Left cardiac atrium (tissue), 4 donors: ENCODE measurements at places on chromosomes 7 and 10. TPM values are rescaled to one million over a fixed set of nuclear protein-coding genes. Genes with fewer than 3 reads are reported as not detected.

DNA sequence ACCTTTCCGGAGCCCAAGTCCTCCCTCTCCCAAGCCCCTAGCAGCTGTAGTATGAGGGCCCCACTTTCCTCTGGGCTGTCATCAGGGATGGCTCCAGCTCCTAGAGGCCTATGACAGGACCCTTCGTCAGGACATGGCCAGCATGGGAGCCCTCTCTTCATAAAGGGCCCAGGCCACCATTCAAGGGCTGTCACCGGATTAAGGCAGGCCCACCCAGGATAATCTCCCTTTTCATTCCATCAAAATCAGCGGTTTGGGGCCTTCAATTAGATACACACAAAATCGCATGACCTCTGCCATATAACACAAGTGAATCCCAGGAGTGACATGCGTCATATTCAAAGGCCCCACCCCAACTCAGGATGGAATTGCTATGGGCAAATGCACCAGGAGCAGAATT, 12.2 kb upstream of the GDF10 start:
- DNase-seq = no peak

DNA sequence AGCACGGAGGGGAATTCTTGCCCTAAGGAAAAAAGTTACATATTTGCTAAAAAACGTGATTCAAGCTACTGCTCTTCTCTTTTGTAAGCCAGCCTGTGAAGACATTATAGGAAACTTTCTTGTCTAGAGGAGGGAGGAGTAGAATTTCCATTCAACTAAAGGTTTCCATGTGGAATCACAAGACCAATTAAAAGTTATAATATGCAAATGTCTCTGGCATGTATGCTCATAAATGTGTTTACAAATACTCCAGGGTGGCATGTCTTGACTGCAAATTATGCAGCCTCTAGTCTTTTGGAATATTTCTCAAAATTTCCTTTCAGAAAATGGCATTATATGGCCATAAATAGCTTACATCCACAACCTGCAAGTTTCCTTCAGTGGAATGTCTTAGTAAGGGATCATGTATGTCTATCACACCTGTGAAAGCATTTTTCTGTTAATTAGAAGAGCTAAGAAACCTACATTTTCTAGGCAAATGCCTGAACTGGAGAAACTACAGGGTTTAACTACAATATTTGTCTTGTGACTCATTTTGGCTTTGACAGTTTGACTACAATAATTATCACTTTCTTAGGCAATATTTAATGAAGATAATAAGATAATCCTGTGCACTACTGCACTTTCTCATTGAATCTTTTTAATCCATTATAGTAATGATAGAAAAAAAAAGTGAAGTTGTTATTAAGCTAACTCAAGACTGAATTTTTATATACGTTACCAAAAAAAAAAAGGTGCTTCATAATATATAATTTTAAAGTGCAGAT, 111.1 kb upstream of the C10orf90 start:
- DNase-seq = no peak

DNA sequence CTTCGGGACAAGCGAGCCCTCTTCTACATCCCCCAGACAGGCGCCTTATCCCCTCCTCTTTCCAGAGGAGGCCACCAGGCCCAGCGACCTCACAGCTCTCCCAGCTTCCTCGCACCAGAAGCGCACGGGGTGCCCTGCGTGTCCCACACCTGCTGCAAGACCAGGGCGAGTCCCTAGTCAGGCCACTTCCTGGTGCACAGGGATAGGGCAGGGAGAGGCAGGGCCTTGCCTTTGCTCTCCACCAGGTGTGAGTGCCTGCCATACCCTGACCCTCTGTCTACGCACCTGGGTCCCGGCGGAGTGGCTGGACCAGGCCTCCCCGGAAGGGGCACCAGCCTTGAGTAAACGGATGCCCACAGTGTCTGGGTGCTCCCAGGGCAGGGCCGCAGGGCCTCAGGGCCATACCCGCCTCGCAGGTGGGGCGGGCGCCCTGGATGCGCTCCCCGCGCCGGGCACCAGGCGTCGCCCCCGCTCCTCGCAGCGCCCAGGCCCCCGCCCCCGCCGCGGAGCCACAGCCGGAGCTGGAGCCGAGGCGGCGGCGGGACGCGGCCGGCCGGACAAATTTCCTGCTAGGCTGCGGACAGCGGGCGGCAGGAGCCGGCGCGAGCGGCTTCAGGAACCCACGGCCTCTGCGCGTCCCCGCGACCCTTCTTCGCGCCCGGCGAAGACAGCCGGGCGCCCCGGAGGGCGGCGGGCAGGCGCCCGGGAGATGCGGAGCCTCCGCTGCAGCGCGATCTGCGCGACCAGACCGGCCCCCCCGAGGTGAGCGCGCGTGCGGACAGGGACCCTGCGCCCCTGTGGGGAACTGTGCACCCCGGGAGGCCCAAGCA, at the start of gene PTPRE:
Gene PTPRE (plus strand): TSS at position 556 of the 830 bp plus-strand sequence. CDS start 133,779 bp downstream, outside the sequence.
- DNase-seq = peak; percentile 85

GRCh38 chr10:122559228-122559627, 1.3 kb upstream of the DMBT1 start:
- no peak for DNase-seq

Gene TMEM270
- not detected for total RNA-seq

Gene MSMB
- total RNA-seq = not detected

DNA sequence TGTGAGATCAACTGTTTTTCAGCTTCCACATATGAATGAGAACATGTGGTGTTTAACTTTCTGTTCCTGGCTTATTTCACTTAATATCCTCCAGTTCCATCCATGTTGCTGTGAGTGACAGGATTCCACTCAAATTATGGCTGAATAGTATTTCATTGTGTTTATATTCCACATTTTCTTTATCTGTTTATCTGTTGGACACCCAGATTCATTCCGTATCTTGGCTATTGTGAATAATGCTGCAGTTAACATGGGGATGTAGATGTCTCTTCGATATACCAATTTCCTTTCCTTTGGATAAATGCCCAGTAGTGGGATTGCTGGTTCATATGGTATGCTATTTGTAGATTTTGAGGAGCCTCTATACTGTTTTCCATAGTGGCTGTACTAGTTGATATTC, 47.9 kb downstream of the GALNT11 start:
- no peak for DNase-seq

GRCh38 chr10:113859261-113859660, 4.8 kb downstream of the NHLRC2 start:
- DNase-seq = no peak

- no peak for DNase-seq
Observed at GRCh38 chr10:93299606-93300287, 182.4 kb downstream of the MYOF start.

Gene CFAP43
- total RNA-seq = 0.29 TPM

DNA sequence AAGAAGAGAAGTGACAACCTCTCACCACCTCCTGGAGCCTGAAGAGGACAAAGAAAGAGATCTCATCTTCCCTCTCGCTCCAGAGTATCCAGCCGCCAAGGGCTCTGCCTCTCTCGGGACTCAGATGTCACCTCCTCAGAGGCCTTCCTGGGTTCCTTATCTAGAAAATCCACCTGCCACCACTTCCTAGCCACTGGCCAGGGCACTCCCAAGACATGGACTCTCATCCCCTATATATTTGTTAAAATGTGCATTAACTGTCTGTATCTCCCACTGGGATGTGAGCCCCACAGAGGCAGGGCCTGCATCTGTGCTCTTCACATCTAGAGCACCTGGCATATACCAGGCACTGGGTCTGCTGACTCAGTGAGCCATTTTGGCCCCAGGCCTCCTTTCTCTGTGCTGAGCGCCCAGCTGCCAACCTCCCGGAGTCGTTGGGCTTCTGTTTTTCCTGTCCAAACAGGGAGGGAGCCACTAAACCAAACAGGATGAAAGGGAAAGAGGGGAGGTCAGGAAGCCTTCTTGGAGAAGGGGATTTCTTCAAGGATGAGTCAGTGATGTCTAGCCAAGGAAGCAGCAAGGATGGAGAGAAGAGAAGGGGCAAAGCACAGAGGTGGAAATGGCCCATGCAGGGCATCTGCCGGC, 58.9 kb downstream of the KCNMA1 start:
- DNase-seq = no peak

- no peak for DNase-seq
Observed at GRCh38 chr10:93090619-93091018, 16.9 kb downstream of the CYP26A1 start.

Gene SPRN
- not detected for total RNA-seq

Gene CDNF
- total RNA-seq = 1.6 TPM

Gene HTR7
- 0.32 TPM for total RNA-seq

GRCh38 chr7:35374858-35375257, 121.0 kb upstream of the TBX20 start:
- peak; percentile 50 for DNase-seq

Gene LRRC4
- total RNA-seq = 8.3 TPM

Gene ELFN1
- 9.5 TPM for total RNA-seq

GRCh38 chr7:49344556-49344955, 420.2 kb downstream of the CDC14C start:
- DNase-seq = no peak

DNA sequence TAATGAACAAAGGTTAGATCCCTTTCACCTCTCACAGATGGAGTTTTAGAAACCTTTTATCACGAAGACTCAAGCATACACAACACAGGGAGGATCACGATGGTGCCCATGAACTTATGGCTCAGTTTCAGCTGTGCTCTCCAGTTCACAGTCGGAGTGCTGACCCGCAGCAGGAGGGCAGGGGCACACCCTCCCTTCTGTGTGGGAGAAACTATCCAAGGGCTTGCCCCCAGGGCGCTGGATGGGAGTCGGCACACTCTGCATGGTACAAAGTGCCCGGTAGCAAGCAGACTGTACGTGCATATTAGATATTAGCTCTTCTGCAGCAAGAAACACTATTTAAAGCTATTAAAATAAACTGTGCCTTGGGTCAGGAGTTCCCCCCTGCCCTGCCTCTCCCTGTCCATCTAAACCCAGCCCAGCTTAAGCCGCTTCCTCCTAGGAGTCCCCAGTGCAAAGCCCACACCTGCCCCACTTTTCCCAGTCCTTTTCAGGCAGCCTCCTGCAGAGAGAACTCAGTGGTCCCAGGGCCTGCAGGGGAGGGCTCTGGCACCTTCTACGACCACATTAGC, 76.5 kb downstream of the CHST15 start:
- peak; percentile 17 for DNase-seq

DNA sequence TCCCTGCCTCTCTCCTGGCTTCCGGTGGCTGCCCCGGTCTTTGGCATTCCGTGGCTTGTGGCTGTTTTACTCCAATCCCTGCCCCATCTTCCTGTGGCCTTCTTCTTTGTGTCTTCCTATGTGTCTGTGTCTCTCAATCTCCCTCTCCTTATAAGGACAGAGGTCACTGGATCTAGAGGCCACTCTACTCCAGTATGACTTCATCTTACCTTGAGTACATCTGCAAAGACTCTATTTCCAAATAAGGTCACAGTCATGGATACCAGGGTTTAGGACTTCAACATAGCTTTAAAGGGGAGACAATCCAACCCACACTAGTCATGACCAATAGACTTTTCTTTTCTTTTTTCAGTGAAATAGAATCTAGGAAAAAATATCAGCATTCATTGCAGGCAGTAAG, 153.3 kb upstream of the INSYN2A start:
- DNase-seq = no peak

- DNase-seq = no peak
Observed at GRCh38 chr10:88063861-88064557, 200.6 kb downstream of the PTEN start.

- DNase-seq = no peak
Observed at GRCh38 chr10:118948786-118949185, 80.7 kb upstream of the NANOS1 start.

GRCh38 chr7:84070770-84071169, 123.8 kb downstream of the SEMA3A start:
- no peak for DNase-seq

Gene CALML3
- total RNA-seq = not detected

GRCh38 chr7:48280100-48280499, 108.8 kb downstream of the ABCA13 start:
- no peak for DNase-seq

Gene CALHM3
- not detected for total RNA-seq

GRCh38 chr10:1123198-1123597, 67.0 kb downstream of the WDR37 start:
- DNase-seq = no peak

DNA sequence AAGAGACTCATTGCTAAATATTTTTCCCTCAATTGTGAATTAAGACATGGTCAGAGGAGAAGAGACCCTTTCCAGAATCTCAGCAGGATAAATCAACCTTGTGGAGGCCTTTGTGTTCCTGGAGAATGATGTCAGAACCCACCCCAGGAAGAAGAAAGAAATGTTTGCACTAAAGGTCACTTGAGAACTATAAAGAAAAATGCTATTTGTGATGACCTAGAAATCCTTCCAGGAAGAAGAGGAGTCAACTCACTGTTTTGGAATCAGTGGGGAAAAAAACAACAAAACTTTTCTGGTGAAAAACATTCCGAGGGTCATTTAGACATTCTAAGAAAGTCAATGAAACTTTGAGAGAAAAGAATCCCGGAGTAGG, 129.1 kb upstream of the ANKRD1 start:
- no peak for DNase-seq

Gene GPER1
- total RNA-seq = 7.6 TPM

DNA sequence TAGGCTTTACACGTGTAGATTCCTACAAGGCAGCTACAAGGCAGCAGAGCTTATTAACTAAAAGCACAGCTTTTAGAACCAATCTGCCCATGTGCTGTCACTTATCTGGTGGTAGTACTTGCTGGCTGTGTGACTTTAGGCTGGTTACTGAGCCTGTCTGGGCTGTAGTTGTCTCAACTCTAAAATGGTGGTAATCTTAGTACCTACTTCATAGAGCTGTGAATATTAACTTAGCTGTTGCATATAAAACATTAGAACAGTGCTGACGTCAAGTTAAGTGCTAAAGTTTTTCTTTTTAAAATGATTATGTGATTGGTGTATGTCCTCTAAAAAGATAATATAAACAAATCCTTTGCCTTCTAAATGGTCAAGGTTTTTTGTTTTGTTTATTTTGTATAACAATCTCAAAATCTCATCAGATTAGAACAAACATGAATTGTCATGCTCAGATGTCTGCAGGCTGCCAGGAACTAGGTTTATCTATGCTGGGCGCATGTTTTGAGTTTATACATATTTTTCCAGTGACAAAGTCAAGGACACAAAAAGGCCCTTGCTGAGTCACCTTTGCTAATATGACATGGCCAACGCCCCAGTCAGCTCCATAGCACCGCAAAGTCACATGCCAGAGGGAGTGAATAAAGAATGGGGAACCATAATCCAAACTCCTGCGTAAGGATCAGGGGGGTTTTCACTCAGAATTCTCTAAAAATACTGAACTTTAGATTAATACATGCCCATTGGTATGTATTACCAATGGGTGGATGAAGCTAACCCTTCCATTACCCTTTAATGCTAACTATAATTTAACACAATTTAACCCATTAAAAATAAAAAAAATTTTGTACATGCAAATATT, 39.8 kb upstream of the ARL4A start:
- no peak for DNase-seq

- DNase-seq = peak; percentile 45
Observed at GRCh38 chr7:98294798-98295382, 13.4 kb downstream of the BRI3 start.

GRCh38 chr10:31194986-31195385, 124.0 kb upstream of the ZEB1 start:
- no peak for DNase-seq

Gene VPS41
- 49.4 TPM for total RNA-seq

Gene SPACDR
- total RNA-seq = 0.73 TPM

GRCh38 chr10:78972160-78972946, 96.4 kb upstream of the ZMIZ1 start:
- DNase-seq = peak; percentile 88

- DNase-seq = no peak
Observed at GRCh38 chr10:26269754-26270153, 53.2 kb downstream of the GAD2 start.
